ENCODE measurements at places on chromosomes 5 and 9. TPM values are rescaled to one million over a fixed set of nuclear protein-coding genes. Genes with fewer than 3 reads are reported as not detected.

DNA sequence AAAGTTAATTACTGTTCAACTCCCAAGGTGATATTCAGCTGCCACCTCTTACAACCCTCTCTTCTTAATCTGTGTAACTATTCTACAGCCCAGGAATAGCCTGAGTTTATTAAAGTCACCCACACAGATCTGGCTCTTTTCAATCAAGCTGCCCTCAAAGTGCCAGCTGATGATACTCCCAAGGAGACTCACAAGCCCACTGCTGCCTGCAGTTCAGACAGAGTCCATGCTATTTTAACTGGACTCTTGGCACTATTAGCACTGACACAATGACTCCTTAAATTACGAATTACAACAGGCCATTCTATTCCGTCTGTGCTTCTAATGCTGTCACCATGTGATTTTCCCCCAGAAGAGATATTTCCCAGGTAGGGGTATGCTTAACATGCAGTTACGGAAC is 26.3 kb downstream of the REEP5 start:
- DNase-seq: no peak

Gene C5orf58
- 0.37 TPM for polyA plus RNA-seq

GRCh38 chr5:125558466-125558865 is 812.0 kb upstream of the ZNF608 start:
- no peak for DNase-seq

DNA sequence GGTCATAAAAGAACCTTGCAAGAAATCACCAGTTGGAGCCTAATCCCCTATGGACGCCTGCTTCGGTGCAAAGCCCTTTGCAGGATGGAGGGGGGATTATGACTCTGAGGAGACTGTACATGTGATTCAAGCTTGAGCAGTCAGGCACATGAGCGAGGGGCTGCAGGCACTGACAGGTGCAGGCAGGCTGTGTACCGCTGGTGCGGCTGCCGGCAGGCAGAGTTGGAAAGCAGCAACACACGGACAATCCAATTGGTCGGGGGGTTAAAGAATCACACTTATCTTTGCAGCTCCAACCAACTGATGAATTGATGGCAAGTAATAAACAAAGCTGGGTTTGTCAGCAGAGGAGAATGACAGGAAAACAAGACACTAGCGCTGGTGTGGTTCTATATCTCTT is 5.7 kb downstream of the WHRN start:
- no peak for DNase-seq

Gene TLE1
- polyA plus RNA-seq: 40.0 TPM

GRCh38 chr9:136060671-136061371 is 34.3 kb downstream of the NACC2 start:
- DNase-seq: no peak

DNA sequence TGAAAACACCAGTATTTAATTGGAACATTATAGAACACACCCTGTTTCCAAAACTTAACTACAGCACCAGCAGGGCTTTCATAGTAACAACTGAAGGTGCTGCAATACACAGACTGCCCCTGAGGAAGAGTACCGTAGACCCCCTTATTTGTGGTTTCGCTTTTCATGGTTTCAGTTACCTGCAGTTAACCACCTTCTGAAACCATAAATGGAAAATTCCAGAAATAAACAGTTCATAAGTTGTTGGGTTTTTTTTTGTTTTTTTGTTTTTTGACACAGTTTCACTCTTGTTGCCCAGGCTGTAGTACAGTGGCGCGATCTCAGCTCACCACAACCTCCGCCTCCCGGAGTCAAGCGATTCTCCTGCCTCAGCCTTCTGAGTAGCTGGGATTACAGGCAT is 9.5 kb upstream of the GLDC start:
- DNase-seq: no peak

GRCh38 chr5:64575561-64575960 is 69.7 kb downstream of the RGS7BP start:
- DNase-seq: no peak

DNA sequence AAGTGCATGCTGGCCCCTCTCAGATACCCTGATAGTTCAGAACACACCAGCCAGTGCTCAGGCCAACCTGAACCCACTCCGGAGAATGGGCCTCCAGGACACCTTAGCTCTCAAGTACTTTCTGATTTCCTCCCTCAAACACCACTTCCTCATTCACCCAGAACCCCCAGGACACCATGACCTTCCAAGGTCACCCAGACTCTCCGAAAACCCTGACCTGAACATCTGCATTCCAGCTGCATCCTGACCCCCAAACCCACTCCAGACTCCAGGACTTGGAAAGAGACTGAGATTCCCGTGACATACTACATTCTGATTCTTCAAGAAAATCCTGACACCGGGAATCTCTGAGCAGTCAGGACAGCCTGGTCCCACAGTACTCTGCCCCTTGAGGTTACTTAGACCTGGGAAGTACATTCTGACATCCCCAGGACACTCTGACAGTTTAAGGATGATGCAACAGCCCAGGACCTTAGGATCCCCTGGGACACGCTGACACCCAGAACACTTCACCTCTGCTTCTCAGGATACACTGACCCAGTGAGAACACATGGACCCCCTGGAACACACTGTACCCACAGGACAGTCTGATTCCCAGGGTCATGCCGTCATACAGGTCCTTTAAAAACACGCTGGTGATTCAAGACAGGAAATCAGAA is 747 bp upstream of the PROP1 start:
- DNase-seq: no peak

DNA sequence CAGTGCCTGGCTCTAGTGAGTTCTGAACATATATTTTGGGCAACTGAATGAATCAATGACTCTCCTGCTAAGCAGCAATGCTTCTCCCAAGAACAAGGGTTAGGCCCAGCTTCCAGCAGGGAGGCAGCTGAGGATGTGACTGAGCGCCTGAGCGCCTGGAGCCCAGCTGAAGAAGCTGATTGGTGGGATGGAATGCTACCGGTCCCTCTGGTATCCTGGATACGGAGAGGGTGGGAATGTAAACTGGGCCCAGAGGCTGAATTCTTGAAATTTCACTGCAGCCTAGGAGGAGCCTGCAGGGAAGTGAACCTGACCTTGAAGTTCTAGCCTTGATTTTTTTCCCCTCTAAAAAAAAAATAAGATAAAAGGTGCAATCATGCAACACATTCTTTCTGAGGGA is 43.2 kb downstream of the WWC1 start:
- no peak for DNase-seq

Gene FOXD4L5
- 0.13 TPM for polyA plus RNA-seq

Gene DTWD2
- polyA plus RNA-seq: 5.5 TPM

DNA sequence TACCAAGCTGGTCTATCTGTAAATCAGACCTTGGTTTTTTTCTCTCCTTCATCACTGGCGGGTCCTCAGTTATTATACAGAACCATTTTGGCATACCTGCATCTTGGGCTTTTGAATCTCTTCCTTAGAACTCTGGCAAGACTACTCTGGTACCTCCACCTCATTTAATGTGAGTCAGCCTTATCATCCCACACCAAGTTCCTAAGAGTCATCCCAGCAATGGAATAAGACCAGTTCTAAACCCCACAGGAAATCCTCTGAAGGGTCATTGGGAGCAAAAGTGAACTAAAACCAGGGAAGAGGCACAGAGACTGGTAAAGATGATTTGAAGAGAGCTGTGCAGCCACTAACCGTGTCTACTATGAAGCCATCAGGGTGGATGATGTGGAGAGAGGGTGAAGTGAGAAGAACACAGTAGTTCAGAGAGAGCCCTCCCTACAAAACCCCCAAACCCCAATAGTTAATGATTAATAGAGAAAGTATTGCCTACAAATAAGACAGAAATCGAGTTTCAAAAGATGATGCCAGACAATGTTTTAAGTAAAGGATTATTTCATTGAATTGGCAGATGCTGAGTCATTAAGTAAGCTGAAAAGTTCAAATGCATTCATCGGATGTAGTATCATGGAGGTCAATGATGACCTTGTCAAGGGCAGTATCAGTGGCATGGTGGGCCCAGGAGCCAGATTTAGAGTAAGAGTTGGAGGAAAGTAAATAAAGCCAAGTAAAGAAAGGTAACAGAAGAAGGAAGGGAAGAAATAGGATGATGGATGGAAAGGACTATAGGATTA is 85.4 kb downstream of the PCSK1 start:
- no peak for DNase-seq

DNA sequence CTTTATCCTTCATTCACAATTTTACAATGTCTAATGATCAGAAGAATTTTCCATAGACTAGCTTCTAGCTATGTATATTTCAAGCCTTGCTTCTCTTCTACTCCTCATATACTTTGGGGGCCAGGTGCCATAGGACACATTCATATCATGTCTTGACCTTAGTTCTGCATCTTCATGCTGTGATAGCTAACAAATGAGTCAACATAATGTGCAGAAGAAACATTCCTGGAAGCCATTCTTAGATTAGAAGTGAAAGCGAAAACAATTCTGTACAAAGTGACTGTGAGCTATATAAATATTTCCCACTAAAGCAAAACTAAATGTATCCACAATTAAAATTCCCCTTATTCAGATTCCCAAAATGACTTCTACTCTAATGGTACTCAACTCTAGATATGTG is 320.2 kb upstream of the NREP start:
- DNase-seq: no peak

DNA sequence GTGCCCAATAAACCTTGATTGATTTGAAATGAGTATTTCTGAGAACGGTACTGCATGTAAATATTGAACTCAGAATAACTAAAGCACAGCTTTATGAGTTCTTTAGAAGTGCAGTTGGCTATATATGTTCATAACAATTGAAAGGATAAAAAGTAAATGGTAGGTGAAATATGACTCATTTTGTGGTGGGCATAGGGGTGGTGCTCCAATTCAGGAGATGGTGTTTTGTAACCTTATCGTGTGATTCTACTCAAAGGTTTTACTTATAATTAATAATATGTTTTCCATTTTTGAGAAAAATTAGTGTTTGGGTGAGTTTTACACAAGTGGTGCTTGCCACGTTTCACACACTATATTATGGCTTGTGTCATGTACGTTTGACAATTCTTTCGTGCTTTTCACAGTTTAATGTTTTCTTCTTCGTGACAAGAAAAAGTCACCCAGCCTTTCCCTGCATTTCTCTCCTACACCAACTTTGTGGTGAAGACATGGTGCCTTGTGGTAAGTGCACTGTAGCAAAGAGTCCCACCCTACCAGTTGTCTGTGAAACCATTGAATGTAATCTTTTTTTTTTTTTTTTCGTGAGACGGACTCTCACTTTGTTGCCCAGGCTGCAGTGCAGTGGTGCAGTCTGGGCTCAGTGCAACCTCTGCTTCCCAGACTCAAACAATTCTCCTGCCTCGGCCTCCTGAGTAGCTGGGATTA is 492.5 kb upstream of the SGCD start:
- no peak for DNase-seq

Gene CDKN2B-AS1
- 0.18 TPM for polyA plus RNA-seq

GRCh38 chr9:120692901-120693699 is 21.2 kb downstream of the MEGF9 start:
- DNase-seq: no peak

- DNase-seq: no peak
These were observed 271.6 kb downstream of the AUH start for GRCh38 chr9:91090130-91090410.

GRCh38 chr9:136796238-136796774 is at the start of gene CCDC183:
Gene CCDC183 (plus strand): TSS chr9:136796338. CDS start chr9:136796398, 60 bp downstream.
- no peak for DNase-seq

Gene BNC2
- polyA plus RNA-seq: 13.6 TPM

DNA sequence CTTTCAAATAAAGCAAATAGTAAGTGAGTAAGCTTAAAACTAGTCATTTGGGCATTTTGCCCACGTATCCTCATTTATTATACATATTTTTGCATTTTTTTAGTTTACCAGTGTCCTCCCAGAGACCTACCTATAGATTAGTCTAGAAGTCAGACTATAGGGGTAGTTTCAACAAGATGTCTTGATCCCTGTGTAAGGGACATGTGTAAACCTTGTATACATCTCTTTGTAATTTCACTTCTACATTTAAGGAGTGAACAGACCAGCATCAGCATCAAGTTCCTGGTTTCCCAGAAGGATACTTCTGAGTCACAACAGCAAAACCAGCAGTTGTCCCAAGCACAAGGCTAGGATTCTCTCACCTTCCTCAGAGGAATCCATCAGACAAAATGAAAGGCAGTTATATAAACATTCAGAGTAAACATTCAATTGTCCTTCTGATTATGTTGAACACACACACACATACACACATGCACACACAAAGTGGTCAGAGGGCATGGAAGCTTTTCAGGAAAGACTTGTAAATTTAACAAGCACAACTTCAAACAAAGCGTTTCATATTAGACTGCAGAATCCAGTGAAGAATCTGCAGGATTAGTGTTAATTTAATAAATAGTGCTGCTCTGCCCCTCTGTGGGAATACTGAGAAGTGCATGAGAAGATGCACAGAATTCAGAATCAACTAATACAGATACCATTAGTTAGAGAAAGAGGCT is 55.4 kb downstream of the HINT1 start:
- no peak for DNase-seq

- no peak for DNase-seq
These were observed 650.3 kb downstream of the CCDC171 start for GRCh38 chr9:16202914-16203728.

GRCh38 chr5:158513490-158514318 is 586.0 kb downstream of the EBF1 start:
- DNase-seq: no peak

Gene SARDH
- 9.1 TPM for polyA plus RNA-seq

Data from left lung (tissue), 14 donors.